T-helper 2 cell (primary cell): ENCODE measurements at places on chromosomes 13 and 19.

GRCh38 chr13:105902396-105902795, 633.1 kb downstream of the EFNB2 start:
- DNase-seq, result no peak

- DNase-seq, result no peak
These were observed 278.1 kb downstream of the DNAJC15 start for GRCh38 chr13:43301346-43301969.

- no peak for DNase-seq
These were observed 12.1 kb downstream of the HNRNPUL1 start for GRCh38 chr19:41276231-41276630.

GRCh38 chr19:3145909-3146676, 10.3 kb downstream of the GNA15 start:
- no peak for DNase-seq

DNA sequence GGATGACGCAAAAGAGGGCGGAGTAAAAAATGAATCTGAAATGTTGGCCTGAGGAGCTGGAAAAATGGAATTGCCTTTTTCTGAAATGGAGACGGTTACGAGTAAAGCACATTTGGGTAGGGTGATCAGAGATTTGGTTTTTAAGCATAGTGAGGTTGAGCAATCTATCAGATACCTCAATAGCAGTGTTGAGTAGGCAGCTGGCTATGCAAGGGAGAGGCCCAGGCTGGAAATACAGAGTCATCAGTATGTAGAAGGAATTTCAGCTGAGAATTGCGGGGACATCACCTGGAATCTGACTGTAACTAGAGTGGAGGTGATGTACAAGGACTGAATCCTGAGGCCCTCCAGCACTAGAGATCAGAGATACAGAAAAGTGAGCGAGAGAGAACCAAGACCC, 224.8 kb downstream of the LMO7 start:
- no peak for DNase-seq

DNA sequence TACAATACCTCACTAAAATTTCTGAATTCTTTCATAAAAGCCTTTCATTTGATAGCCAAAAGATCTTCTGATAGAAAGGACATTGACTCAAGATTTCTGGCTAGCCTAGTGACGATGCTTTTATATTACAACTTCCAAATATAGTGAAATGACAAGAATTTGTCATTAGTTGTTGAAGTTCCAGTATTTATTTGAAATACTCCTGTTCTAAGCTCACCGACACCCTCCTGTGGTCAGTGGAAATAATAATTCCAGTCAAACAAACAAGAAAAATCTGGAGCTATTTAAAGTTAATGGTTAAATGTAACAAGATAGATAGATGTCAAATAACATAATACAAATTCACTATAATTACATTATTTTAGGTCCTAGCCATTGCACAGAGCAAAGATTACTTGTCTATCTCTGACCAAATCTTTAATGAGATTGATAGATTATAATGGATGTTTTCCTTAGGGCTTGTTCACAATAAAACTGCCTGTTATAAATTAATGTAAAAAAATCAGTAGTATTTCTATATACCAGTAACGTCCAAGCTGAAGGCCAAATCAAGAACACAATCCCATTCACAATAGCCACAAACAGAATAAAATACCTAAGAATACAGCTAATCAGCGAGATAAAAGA, 195.5 kb downstream of the RGCC start:
- DNase-seq, result peak; percentile 56

- DNase-seq, result no peak
These were observed 42.1 kb downstream of the FOXO1 start for GRCh38 chr13:40624383-40624782.
